ENCODE measurements at places on chromosomes 3 and 15.

DNA sequence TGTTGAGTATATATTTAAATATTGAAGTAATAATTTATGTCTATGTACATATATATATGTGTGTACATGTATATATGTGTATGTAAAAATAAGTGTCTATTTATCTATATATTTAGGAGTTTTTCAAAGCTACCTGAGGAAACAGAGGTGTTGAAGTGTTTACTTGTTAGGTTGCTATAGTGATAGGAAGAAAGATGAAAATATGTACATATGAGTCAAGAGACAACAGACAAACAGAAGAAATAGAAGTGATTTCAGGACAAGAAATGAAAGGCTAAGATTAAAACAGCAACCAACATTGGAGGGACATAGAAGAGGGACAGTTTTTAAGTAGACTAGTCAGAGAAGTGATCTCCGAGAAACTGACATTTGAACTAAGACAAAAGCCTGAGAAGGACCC lies 11.1 kb downstream of the IL1RAP start:
- no peak for DNase-seq

DNA sequence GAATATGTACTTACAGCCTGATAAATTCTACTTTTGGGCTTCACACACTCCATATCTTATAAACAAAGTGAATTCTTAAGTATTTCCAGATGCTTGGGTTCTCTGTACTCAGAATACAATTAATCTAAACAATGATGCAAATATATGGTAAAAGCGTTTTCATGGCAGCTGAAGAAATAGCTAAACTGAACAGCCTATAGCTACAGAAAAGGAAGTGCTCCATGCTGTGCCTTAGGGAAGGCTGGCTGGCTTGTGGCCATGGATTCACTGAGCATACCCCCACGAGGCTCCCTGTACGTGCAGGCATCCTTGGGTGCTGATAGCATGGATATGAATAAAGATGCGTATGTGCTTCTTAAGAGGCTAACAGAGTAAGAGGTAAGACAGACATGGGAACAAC lies 264.0 kb downstream of the KLF13 start:
- no peak for DNase-seq

- no peak for DNase-seq
Observed at GRCh38 chr3:10440684-10441083, 64.7 kb downstream of the ATP2B2 start.

GRCh38 chr3:69642606-69643005 lies 96.7 kb upstream of the MITF start:
- no peak for DNase-seq

DNA sequence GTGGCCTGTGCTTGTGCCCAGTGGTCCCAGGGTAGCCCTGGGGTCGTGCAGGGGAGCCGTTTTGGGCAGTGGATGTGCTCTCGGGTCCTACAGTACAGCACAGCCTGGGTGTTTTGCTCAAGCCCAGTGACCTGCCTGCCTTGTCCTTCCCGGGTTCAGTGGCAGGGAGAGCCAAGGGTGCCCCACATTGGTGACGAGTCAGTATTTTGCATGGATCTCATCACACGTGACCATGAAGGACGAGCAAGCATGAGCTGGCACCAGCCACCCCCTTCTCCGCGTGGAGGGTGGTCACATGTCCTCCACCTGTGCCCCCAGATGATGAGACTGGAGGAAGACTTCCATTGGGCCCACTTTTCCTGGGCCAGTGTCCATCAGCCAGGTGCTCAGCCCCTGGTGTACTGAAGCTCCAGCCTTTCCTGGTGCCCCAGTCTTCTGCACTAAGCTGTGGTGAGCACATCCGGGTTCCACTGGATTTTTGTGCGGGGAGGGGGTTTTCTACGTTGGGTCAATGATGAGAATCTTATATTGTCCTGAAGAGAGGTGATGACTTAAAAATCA lies 197.5 kb downstream of the UBE3A start:
- no peak for DNase-seq

- no peak for DNase-seq
Observed at GRCh38 chr15:48584812-48585563, 60.5 kb downstream of the FBN1 start.

GRCh38 chr3:42340466-42340865 lies 69.9 kb downstream of the LYZL4 start:
- DNase-seq, result no peak

- no peak for DNase-seq
Observed at GRCh38 chr3:52754373-52754772, 16.4 kb downstream of the NEK4 start.

DNA sequence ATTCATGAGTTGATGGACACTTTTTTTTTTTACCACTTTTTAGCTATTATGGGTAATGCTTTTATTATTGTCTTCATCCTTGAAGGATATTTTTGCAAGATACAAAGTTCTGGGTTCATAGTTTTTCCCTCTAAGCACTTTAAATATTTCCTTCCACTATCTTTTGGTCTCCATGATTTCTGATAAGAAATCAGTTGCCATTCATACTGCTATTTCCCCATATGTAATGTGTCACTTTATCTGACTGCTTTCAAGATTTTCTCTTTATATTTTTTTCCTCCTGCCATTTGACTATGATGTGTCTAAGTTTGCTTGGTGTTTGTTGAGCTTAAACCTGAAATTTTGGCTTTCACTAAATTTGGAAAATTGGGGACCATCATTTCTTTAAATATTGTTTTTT lies 19.3 kb downstream of the NRG4 start:
- no peak for DNase-seq

DNA sequence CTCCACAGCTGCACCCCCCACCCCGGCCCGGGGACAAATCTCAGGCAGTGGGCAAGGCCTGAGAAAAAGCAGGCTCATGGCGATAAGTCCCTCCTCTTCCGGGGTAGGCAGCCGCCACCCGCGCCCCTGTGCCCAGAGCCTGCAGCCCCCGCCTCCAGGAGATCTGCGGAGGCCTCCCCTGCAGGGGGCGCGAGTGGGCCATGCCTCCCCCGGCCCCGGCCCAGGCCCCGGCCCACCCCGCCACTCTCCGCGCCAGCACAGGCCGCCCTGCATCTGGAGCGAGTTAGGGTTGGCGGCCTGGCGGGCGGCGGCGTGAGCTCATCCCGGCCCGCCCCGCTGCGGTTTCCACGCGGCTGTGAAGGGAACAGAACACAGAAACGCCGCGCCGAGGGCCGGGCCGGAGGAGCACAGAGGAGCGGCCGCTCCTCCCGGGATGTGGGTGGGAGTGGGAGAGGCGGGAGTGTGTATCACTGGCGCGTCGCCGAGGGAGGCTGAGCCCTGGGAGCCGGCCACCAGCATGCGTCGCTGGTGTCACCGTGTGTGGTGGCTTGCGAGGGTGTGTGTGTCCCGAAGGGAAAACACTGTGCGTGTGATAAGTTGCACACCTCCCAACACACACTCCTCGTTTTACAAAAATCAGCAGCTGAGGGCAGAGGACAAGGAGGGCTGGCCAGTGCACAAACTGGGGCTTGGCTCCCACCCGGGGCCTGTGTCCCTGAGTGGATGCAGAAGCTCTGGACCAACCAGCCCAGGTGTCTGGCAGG lies 17.2 kb downstream of the MYL3 start:
- DNase-seq, result peak; percentile 72

All from caudate nucleus (tissue), 63 donors.